T-helper 2 cell (primary cell): ENCODE measurements at places on chromosomes 2 and 18.

DNA sequence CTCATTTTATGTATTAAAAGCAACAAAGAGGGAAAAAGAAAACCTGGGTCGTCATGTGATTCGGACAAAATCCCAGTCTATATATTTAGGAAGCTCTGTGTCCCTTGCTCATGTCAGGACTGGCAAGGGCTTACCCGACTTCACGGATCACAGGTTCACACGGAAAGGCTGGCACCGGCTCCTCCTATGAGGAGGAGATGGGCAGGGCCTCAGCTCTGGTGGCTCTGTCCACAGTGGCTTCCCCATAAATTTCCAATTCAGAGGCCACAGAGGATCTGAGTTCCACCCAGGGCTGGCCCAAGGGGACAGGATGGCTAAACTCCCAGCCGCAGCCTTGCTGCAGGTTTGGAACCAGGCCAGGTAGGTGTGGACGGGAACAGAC lies 186.8 kb downstream of the BCL2 start:
- no peak for DNase-seq

DNA sequence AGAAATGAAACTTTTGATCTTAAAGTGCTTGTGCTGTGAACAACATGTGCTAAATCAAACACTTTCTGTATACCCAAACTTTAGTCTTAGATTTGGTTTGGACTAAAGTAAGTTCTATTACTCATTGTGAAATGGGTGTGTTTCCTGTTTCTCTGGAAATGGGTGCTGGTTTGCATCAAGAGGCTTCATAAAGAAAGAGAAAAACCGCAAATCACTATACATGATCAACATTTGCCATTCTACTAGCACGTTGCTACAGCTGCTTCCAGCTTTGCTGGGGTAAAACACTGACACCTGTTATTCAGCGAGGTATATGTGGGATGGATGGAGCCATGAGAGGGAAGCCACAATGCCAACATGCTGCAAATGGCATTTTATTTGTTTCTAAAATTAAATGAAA lies 547.0 kb upstream of the ACVR2A start:
- DNase-seq, result peak; percentile 9

- DNase-seq, result no peak
Observed at GRCh38 chr2:181037922-181038321, 57.5 kb downstream of the UBE2E3 start.

DNA sequence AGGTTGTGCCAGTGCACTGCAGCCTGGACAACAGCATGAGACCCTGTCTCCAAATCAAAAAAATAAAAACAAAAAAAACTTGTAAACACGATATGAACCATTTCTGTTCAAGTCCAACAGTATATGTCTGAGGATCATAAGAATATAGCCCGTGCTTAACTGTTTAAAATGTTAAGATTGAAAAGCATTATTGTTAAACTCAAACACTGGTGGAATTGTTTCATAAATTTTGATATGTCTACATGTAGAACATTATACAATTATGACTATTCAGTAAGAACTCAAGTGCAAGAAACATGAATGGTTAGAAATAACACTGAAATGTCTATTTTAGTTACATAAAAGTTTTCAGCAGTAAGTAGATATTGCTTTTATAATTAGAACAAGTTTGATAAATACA lies 29.7 kb downstream of the PPIG start:
- DNase-seq, result no peak

DNA sequence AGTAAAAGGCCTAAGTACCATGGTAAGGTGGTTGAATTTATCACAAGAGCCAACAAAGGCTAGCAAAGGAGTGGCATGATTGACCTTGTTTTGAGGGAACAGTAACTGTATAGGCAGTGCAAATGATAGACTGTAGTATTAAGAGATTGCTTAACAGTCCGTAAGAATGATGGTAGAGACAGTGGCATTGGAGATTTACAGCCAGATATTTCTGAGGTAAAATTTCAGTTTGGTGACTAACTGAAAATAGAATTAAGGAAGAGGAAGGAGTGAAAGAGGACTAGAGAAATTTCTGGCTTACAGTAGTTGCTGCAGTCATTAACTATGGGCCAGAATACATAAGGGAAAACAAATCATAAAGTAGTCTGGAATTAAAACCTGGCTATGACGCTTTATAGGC lies 4.4 kb upstream of the BAZ2B start:
- no peak for DNase-seq

DNA sequence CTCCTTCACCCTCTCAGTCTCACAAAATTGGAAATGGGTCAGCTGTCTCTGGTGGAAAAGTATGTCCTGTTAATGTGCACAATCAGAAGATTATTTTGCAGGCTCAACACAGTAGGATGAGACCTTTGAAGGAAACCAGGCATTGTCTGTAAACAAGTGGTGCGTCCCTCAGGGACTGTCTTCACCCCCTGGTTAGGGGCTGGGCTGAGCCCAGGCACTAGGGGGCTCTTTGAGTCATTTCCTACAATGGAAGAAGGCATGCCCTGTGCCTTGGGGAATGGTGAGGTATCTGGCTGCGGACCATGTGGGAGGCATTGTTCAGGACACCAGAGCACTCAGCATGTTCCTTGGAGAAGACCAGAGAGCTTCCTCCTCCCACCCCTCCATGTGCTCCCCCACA lies 26.8 kb downstream of the PKDCC start:
- no peak for DNase-seq

- no peak for DNase-seq
Observed at GRCh38 chr2:165902934-165903333, 50.6 kb downstream of the TTC21B start.

DNA sequence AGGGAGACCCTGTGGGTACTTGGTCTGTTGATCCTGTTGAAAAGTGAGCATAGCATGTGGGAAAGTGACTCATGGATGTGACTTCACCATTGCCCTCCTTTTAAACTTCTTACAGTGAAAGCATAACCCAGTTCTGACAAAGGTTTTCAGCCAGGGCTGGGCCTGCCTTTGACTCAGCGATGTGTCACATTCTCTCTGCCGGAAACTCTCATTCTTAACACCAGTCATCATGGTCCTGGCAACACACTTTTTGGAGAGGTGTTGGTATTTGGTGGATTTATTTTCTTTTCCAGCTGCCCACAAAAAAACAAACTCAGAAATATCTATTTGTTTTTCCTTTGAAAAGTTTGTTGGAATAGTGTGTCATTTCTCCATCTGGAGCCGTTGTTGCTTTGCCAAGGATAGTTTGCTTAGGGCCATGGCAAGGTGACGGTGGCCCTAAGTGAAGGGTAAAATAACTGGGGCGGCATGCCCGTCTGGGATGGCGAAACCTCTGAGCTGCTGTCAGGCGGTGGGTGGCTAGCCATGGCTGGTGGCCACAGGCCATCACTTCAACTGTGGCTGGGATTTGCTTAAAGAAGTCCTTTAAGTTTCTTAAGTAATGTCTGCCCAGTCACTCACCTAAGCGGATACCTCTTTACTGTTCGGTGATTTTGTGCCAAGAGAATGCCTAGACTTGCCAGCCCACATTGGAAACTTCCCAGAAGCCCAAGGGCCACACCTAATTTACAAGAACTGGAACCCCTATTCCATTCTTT lies 123.3 kb downstream of the LTBP1 start:
- DNase-seq, result peak; percentile 17

- DNase-seq, result no peak
Observed at GRCh38 chr2:30798536-30798991, 8.7 kb downstream of the CAPN13 start.

GRCh38 chr2:126696644-126697520 lies 40.9 kb downstream of the GYPC start:
- no peak for DNase-seq

DNA sequence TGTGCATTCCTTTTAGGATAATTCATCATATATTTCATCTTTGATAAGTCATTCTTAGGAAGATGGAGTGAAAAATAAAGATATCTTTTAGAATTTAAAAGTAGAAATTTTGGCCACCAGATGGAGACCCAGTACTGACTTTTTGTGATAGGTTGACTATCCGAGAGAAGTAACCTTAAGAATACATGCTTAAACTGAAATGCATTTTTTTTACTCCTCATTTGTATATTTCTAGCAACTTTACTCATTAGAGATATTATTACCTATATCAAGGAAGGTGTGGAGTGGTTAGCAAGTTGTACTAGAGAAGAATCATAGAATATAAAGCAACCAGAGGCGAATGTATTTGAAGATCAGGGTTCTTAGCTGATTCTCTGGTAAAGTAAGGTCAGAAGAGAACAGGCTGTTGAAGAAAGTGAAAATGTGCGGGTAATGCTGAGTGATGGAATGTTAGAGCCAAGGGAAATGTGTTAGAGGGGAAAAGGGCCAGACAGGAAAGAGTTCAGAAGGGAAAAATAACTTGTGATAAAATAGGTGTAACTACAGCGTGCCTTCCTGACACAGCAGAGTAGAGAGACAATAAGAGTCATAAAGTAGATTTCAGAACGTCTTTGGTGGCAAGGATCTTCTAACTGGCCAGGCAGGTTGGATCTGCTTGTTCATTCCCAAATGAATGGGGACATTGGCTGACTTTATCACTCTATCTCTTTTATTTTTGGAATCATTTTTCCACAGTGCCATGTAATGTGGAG lies 52.3 kb downstream of the TDRD15 start:
- DNase-seq, result no peak

GRCh38 chr2:164717000-164717803 lies 95.9 kb upstream of the GRB14 start:
- no peak for DNase-seq

DNA sequence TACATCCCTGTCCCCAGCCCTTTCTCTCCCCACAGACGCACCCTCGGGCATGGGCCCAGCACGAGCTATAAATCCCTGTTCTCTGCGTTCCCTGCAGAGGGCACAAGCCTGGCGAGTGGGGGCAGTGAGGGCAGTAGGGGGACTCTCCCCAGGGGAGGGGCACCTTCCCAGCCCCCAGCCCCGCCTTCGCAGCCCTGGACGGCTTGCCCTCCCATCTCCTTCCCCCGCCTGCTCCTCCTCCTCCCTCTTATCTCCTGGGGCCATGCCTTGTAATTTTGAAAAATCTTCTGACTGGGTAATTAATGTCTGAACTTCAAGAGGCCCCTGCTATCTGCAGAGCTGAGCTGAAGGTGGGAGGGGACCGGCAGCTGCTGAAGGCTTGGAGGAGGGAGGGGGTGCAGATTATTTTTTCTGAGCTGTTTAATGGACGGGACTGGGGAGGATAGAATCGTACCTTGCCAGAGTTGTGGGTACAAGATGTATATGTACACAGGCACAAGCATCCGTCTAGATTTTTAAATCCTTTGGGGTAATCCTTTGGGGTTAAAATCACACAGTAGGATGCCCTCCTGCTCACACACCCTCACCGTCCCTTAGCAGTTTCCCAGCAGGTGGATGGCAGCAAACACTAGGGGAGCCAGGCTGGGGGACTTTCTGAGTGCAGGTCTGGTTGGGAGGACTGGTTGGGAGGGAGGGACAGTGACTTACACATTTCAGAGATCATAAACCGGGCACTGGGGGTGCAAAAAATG lies 121.9 kb downstream of the SMAD7 start:
- DNase-seq, result no peak

DNA sequence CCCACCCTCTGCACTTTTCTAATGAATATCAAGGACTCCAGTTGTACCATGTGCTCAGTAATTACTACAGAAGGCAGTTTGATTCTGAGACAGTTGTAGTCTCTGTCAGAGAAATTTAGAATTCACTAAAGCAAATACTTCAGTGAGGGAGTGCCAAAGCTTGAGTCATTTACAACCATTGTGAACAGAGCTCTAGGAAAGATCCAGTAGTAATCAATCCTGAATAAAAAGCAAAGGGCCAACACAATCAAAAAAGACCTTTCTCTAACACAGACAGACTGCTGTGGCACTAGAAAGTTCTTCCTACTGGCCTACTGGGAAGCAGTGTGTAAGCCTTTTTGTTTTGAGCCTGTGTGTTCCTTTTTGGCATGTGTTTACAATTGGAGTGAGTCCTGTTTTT lies 135.6 kb upstream of the UNC80 start:
- no peak for DNase-seq

- no peak for DNase-seq
Observed at GRCh38 chr2:129239141-129239540, 740.3 kb upstream of the RAB6C start.

- DNase-seq, result no peak
Observed at GRCh38 chr18:34789768-34790344, 79.8 kb downstream of the DTNA start.

GRCh38 chr2:31247711-31248110 lies 13.8 kb downstream of the EHD3 start:
- no peak for DNase-seq

GRCh38 chr2:227871375-227871791 lies at the start of gene DAW1:
TSS of gene DAW1 (plus strand) at chr2:227871631. CDS start at chr2:227871690, 59 bp downstream.
- peak; percentile 14 for DNase-seq

- no peak for DNase-seq
Observed at GRCh38 chr18:8882632-8883408, 177.5 kb downstream of the MTCL1 start.

DNA sequence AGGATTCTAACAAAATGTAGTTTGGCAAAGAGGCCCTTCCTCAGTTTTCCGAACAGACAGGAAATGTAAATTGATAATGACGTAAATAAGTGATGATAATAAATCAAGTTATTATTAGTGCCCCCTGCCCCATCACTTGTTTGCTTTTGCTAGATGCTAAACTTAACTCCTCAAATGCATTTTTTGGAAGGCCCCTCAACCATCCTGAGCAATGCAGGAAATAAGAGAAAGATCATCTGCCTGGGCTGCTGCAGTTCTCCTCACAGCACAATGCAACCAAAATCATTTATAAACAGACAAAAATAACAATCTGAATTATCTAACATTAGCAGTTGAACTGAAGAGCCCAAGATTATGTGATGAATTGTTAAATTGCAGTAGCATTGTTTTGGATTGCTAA lies 62.6 kb upstream of the PSMD14 start:
- no peak for DNase-seq

DNA sequence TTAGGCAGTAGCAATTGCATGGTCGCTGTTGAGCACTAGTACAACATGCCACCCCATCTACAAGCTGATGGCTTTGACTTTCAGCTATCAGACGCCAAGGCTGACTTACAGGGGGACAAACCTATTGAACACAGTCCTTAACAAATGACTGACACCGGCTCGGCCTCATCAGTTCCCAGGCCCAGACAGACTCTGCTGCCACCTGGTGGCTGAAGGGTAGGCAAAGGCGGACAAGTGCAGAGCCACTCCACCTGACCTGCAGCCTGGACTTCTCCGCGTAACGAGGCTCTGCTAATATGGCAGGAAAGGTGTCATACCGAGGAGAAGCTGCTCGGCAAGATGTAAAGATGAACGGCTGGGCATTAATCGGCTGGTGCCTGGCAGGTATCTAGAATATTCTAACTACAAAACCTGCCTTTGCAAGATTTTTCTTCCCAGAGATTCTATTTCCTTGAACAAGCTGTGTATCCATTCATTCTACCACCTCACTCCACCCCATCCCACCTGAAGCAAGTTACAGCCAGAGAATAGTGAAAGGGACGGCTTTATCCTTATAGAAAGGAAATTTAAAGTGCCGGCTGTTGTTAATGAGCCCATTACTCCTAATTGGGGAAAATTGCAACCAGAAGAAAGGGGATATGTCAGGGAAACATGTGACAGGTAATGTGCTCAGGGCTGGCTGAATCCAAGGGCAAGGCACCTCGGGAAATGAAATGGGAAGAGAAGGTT lies 67.4 kb downstream of the STEAP3 start:
- DNase-seq, result peak; percentile 39

DNA sequence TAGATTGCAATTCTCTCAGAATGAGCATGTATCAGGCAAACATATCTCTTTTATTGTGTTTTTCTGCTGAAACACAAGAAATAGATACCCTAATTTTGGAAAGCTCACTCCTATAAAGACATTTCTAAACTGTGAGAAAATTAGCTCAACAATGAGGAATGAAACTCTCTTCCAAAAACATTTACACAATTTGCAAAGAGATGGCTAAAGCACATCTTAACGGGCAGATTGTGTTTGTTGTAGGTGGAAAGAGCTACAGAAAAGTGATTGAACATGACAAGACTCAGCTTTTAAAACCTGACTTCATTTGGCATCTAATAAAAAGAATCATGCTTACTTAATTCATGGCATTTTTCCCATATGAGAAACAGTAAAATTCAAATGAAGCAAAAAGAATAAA lies 175.0 kb upstream of the SLC39A10 start:
- no peak for DNase-seq
